Epithelial cell of proximal tubule (primary cell): ENCODE measurements at places on chromosomes 3 and 15. TPM values are rescaled to one million over a fixed set of nuclear protein-coding genes. Genes with fewer than 3 reads are reported as not detected.

CPN2 gene
- not detected in 2 replicates for total RNA-seq

GRCh38 chr3:43978708-43979107 is 263.0 kb upstream of the TOPAZ1 start:
- DNase-seq = no peak

- no peak for DNase-seq
These were observed 267.9 kb upstream of the THBS1 start for GRCh38 chr15:39312984-39313383.

DNA sequence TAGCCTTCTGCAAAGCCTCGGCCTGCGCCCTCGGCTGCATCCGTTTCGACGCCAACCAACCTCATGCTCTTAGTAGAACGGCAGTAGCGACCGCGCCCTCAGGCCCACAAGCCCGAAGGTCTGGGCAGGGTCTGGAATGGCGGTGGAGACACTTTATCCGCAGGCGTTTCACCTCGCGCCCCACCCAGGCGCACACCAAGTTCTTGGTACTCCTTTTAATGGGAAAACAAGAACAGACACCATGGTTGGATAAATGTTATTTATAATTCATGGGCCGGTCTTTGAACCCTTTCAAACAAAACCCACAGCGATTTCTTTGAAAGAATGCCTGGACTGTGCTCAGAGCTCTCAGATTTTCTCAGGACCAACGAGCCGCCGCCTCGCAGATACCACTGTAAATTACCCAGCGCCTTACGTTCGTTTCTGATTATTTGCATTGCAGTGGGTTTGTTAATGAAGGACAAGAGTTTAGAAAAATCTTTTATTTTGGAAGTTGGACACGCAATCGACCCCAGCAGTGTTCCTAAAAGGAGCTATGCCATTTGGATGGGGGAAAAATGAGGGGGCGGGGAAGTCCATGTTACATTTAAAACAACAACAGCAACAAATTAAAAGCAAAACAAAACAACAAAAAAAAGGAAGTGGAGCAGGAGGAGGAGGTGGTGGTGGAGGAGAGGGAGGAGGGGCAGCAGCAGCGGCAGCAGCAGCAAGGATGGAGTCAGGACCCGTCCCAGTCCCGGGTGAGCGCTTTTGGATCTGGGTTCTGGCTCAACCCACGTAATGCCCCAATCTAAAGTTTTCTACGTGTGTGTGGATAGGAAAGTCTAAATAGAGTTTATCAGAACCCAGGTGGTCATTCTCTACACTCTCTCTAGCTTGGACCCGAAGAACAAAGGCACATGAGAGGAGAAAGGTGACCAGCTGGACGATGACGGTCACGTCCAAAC is 993 bp upstream of the ISL2 start:
- no peak for DNase-seq

GRCh38 chr3:57046101-57046765 is 14.2 kb upstream of the SPATA12 start:
- no peak for DNase-seq

- no peak for DNase-seq
These were observed 50.8 kb downstream of the RFTN1 start for GRCh38 chr3:16462679-16463078.
